ENCODE measurements at places on chromosomes 7 and 10.

DNA sequence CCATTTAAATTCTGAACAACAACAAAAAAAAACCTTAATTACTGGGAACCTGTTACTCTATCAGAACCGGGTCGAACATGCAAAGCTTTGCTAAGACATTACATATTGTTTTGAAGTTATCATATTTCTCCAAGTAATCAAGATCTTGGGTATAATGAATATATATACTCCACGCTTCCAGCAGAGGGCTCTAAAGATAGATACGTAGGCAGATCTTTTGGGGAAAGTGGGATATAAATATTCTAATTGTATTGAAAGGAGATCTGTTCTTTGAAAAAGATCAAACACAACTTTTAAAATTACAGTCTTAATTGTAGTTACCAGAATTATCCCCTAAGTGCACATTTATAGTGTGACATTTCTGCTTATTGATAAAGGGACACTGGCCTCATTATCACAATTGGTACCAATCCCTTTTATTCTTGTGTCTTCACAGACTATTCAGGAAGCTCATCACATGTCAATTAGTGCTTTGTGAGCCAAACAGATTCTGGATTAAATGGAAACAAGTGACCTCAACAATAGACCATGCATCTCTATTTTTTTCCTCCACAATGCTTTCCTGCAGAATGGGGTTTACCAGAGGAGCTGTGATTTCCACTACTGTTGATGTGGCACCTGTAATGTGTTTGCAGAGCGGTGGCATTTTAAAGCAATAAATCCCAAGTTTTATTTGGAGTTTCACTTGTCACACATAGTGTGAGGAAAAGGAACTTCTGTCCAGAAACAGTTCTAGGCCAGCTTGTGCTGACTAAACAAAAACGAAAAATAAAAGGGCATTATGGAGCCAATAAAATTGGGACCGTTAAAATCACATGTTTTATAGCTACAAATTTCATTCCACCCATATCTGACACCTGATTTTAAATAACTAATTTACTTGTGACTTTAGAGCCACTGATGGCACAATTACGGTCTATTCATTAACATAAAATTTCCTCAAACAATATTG, 122.4 kb downstream of the CTTNBP2 start:
- DNase-seq = no peak

GRCh38 chr10:89582022-89582421, 46.6 kb upstream of the SLC16A12 start:
- no peak for DNase-seq

GRCh38 chr10:306007-306674, 170.9 kb downstream of the ZMYND11 start:
- no peak for DNase-seq

GRCh38 chr7:29763266-29763665, 43.0 kb upstream of the WIPF3 start:
- no peak for DNase-seq

DNA sequence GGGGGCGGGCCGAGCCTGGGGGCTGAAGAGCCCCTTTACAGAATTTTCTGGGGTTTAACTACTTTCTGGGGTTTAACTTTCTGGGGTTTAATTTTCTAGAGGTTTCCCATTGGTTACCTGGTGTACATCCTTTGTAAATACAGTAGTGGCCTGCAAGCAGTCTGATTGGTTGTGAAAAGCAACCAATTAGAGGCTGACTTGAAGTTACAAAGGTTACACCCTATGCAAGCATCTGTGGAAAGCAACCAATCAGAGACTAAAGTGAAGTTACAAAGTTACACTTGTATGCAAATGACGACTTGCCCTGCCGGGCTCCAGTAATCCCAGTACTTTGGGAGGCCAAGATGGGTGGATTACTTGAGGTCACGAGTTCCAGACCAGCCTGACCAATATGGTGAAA, 27.4 kb downstream of the GTF2I start:
- no peak for DNase-seq

- DNase-seq = no peak
Measured at GRCh38 chr7:134443396-134444070, 15.4 kb downstream of the AKR1B1 start.

DNA sequence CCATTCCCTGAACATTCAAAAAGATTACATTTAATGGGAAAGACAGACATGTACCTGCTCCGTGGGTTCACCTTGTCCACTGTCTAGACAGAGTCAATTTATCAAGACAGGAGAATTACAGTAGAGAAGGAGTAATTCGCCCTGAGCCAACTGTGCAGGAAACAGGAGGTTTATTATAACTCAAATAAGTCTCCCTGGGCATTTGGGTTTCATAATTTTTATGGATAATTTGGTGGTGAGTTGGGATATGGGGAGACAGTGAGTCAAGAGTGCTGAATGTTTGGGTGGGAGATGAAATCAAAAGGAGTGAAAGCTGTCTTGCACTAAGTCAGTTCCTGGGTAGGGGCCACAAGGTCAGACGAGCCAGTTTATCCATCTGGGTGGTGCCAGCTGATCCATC, 165.9 kb upstream of the NAMPT start:
- DNase-seq = no peak

- no peak for DNase-seq
Measured at GRCh38 chr10:51014680-51015389, 59.5 kb upstream of the PRKG1 start.

- no peak for DNase-seq
Measured at GRCh38 chr7:69062020-69062765, 536.1 kb upstream of the AUTS2 start.

- DNase-seq = no peak
Measured at GRCh38 chr7:155547161-155547791, 917 bp upstream of the CNPY1 start.

DNA sequence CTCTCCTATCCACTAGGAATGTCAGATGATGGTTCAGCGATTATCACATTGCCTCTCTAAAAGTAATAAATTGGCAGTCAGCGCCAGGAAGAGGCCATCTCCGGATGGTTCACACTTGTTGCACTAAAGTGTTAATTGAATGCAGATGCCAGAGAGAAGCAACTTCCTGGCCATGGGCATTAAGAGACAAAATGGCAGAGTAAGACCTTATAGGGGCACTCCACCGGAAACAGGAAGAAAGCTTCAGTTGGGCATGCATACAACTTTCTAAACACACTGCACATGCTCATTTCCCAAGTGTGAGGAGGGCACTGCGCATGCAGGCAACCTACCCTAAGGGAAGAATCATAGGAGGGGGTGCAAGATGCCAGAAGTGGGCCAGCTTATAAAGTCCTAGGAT, 71.7 kb upstream of the AUTS2 start:
- DNase-seq = no peak

GRCh38 chr7:32191305-32191704, 121.1 kb upstream of the PDE1C start:
- no peak for DNase-seq

DNA sequence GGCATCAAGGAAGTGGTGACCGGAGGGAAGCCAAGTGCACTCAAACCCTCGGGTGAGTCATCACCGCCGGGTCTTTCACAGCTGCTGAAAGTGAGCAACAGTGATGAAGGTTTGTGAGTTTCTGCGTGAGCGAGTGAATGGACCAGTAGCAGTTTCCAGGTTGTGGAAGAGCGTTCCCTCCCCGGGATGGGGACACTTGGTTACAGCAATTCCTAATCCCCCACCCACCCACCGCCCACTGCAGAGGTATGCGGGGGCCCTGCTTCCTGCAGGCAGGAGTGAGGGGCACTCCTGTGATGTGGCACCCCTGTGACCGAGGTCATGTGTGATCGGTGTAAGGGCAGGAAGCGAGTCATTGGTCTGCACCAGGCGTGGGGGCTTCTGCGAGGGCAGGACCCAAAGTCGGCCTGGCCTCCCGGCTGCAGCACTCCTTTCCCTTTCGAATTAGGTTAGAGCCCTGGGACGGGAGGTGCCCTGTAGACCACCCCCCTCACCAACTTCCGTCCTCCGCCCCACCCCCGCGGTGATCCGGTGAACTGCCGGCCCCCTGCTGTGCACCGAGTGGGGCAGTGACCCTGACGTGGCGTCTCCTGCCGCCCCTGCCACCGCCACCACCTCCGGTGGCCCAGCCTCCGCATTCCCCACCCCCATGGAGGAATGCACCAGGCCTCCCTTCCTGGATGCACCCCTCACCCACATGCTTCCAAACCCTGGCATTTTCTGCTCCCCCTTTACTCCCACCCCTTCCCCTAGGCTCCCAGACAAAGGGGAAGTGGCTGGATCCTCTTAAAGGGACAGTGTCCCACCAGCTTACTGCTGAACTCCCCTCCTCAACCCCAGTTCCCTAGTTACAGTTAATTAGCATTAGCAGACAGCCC, 10.9 kb downstream of the LIMK1 start:
- peak; percentile 76 for DNase-seq

- DNase-seq = no peak
Measured at GRCh38 chr10:78377356-78377755, 343.7 kb downstream of the RPS24 start.

DNA sequence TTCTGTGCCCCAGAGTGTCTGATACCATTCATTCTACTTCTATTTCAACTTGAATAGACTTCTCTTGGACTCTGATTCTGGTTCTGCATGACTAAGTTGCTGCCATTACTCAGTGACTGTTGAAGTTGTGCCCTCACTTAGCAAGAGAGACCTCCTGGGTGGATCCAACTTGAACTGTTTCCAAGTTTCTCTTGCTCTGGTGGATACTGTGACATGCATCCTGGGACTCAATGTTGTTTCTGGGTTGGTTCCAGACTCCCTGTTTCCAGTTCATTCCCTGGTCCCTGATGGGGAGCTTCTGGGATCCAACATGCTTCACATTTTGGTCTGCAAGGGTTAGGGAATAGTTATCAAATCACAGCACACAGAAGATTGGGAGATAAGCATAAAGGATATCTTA, 26.2 kb upstream of the PRPF18 start:
- DNase-seq = no peak

GRCh38 chr10:102118867-102119266, 1.3 kb downstream of the LDB1 start:
- no peak for DNase-seq

DNA sequence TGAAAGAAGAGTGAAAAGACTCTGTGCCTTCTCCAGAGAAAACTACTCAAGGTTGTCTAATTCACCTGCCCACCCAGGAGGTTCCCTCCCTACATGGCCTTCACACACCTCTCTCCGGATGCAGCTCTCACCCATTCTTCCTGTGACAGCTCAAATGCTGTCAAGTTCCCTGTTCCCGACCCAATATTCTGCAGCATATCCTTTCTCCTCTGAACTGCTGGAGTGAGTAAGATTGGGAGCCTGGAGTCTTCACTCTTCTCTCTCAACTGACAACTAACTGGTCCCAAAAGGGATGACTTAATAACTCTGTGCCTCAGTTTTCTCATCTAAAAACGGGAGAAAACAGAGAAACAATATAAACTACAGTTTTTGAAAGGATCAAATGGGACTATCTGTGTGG, 5.1 kb downstream of the TMEM26 start:
- DNase-seq = no peak

DNA sequence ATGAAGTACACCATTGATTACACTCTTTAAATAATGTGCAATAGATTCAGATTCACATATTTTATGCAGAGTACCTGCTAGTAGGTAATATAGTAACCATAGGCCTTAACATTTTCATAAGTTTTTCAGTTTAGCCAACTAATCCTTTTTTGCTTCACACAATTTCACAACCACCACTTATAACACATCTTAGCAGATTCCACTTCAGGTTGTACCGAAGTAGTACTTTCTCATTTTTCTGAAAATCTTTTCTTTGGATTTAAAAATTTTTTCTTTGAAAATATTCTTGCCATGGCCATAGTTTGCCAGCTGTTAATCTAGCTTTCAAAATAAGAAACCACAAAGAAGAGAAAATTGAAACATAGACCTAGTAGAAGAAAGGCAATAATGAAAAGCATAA, 203.1 kb downstream of the MGMT start:
- no peak for DNase-seq

- no peak for DNase-seq
Measured at GRCh38 chr7:55973747-55974250, 9.4 kb downstream of the NIPSNAP2 start.
